Hepatic stellate cell (primary cell): ENCODE measurements at places on chromosomes 1 and 21.

- DNase-seq = no peak
Observed at GRCh38 chr1:192272732-192273131, 44.1 kb upstream of the RGS21 start.

DNA sequence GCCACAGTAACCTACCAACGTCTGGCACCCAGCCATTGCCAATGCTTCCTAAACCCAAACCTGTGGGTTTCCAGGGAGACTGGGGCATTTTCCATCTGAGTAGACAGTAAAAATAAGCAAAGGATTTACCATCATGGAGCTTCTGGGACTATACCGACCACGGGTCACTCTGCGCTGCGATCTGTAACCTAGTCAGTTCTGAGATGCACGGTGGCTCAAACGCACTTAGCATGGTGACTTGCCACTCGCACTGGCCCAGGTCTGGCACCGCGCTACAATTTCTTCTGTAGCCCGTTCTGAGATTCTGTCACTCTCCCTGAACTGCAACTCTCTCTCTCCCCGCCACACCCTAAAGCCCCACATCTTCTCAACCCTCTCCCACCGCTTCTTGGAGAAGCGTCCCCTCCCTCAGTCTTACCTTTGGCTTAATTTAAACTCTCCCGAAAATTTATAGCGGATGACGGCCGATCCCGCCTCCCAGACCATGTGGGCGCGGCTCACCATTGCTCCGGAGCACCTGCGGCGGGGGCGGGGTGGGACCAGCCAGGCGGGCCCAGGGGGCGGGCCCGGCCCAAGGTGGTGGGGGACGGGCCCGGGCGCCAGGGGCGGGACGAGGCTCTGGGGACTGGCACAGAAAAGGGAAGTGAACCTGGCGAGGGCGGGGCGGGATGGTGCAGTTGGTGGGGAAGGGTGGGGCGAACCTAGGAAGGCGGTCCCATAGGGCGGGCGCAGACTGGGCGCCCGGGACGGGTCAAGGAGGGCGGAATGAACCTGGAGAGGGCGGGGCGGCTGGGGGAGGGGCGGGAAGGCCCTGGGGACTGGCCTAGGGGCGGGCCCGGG, 493 bp upstream of the MAP3K21 start:
- DNase-seq = peak; percentile 3

- no peak for DNase-seq
Observed at GRCh38 chr1:1599935-1600860, at the start of gene FNDC10. Gene FNDC10 (minus strand): TSS chr1:1600135. CDS start chr1:1600015, 120 bp downstream.

DNA sequence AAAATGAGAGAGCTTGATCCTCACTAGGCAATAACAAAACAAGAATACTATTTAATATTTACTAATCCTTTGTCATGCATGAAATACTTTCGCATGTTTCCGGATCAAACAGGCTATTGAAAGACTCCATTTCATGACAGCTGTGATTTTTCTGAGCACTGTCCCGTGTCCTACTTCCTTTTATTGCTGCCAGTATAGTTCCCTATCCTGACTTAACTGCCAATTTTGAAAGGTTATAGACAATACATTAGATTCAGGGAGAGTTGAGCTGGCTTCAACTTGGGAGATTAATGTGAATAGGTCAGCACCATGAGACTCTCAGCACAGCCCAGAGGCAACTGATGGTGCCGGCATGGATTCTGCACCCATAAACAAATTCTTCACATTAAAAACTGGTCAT, 225.8 kb downstream of the VAV3 start:
- DNase-seq = no peak

DNA sequence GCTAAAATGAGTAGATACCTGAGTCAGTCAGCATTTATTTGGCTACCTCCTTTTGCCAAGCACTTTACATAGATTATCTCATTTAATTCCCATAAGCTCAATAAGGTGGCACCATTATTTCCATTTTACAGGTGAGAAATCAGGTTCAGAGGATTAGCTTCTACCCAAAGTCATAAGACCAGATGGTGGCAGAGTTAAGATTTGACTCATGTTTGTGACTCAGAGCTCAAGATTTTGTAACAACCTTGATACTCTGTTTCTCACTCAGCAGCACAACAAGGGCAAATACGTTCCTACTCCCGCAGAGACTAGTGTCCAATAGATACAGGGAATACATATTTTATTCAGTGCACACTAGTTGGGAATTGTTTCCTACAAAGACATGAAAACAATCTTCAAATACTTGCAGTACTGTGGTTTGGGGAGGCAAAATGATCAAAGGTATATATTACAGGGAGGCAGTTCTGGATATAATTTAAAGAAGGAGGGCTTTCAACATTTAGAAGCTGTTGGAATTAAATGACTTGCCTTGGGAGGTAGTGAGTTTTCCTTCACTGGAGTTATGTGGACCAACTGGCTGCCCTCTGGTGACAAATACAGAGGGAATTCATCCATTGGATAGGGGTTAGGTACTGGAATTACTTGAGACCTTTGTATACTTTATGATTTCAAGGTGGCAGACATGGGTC, 3.6 kb downstream of the LEPR start:
- peak; percentile 58 for DNase-seq
